H54 (cell line): ENCODE measurements at places on chromosomes 5 and 9.
A peak's percentile ranks its signal among the peaks of the same experiment; 100 is the strongest.

DNA sequence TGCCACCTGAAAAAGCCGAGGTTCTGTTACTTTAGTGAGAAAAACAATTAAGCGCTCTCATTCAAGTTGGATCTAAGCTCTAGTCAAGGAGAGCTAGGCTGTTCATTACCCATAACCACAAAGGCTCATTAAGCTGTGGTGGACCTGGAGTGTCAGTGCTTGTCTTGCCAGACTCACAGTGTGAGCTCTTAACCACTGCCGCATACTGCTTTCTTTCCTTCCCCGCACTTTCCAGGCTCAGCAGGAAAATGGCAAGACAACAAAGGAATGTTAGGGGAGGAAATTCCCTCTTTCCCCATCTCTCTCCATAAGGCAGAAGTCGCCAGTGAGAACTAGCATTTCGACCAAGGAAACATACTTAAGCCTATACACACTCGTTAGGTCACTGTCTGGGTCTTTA lies 467.3 kb downstream of the ENC1 start:
- no peak for DNase-seq

DNA sequence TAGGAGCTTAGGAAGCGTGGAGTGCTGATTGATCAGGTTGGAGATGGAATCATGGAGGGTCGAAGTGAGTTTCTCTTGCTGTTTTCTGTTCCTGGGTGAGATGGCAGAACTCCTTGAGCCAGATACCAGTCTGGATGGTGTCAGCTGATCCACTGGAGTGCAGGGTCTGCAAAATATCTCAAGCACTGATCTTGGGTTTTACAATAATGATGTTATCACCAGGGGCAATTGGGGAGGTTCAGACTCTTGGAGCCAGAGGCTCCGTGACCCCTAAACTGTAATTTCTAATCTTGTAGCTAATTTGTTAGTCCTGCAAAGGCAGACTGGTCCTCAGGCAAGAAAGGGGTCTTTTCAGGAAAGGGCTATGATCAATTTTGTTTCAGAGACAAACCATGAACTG lies 80.0 kb upstream of the NIPAL4 start:
- DNase-seq = no peak

- DNase-seq = no peak
These were observed 47.8 kb upstream of the TGFBR1 start for GRCh38 chr9:99056886-99057664.

DNA sequence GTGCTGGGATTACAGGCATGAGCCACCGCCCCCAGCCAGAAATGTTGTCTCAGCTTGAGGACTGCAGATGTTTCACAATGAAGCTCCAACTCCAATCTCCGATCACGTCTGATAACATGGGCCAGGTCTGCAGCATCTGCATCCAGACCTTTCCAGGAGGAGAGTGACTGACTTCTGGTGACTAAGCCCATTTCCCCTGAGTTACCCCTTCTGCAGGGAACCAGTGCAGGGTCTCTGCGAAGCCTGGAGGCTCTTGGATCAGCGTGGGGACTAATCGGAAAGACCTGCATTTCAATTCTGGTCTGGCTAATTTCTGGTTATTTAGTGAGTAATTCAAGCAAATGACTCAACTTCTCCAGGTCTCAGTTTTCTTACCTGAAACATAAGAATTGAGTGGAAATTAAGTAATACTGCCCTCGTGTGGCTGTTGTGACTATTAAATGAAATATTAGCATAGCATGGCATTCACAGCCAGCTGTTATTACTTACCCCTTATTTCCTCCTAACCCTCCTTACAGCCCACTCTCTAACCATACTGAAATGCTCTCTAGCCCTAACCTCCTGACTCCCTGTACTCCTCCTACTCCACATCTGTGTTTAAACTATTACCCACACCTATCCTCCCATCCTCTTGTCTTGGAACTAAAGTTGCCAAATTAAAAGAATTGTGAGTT lies 2.2 kb upstream of the GNPDA1 start:
- peak; percentile 39 for DNase-seq

GRCh38 chr5:32331935-32332274 lies 19.2 kb upstream of the MTMR12 start:
- DNase-seq = no peak

- no peak for DNase-seq
These were observed 89.0 kb downstream of the FRMD3 start for GRCh38 chr9:83449166-83449565.

- DNase-seq = no peak
These were observed 2.2 kb upstream of the ZNF366 start for GRCh38 chr5:72509401-72509800.

- DNase-seq = no peak
These were observed 3.9 kb downstream of the SH3PXD2B start for GRCh38 chr5:172450453-172450852.

DNA sequence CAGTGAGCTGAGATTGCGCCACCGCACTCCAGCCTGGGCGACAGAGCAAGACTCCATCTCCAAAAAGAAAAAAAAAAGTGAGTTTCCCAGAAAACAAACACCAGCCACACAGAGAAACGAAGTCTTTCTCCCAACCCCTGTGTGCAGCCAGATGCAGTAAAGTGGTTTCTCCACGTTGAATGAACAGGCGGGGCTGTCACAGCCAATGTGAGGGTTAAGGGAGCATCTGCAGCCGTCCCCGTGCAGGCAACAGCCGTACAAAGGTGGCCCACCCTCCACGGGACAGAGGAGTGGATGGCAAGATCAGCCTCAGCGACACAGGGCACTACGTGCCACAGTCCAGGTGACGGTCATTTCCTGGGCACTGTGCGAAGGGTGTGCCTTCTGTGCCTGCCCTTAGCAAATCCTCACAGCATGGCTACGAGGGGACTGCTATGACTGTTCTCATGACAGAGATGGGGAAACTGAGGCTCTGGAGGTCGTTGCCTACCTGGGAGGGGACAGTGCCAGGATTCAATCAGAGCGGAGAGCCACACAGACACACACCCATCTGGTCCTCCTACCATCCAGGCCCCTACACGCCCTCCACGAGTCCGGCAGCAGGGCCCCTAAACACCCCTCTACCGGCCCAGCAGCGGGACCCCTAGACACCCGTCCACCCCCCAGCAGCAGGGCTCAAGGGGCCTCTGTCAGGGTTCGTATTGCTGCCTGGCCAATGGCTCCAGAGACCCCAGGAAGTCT lies 2.3 kb downstream of the VAV2 start:
- DNase-seq = no peak

GRCh38 chr5:169273881-169274280 lies 27.1 kb downstream of the SLIT3 start:
- DNase-seq = no peak

GRCh38 chr9:90834828-90835595 lies 33.4 kb downstream of the SYK start:
- no peak for DNase-seq

DNA sequence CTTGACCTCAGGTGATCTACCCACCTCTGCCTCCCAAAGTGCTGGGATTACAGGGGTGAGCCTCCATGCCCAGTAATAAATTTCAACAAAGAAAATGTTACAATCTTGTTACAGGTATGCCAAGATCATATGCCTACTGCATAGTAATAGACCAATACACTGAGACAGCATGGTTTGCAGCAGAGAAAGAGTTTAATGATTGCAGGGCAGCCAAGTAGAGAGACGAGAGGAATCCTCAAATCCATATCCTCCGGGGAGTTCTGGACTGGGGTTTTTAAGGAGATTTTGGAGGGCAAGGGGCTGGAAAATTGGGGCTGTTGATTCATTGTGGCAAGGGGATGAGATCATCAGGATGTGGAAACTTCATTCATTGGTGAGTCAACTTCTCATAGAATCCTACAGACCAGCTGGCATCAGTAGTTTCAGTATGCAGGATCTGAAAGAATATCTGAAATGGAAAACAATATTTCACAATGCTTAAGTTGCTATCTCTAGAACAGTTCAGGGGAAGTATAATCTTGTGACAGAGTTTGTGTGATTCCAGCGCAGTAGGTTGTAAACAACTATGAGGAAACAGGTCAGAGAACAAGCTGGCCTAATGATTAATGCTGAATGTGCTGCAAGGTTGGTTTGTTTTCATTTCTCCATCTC lies 14.8 kb upstream of the TUT7 start:
- no peak for DNase-seq

GRCh38 chr9:127568971-127569885 lies 42.8 kb upstream of the STXBP1 start:
- no peak for DNase-seq

- no peak for DNase-seq
These were observed 98.2 kb upstream of the RASA1 start for GRCh38 chr5:87169300-87169991.

GRCh38 chr5:140546851-140547507 lies 483 bp upstream of the EIF4EBP3 start:
- DNase-seq = no peak

DNA sequence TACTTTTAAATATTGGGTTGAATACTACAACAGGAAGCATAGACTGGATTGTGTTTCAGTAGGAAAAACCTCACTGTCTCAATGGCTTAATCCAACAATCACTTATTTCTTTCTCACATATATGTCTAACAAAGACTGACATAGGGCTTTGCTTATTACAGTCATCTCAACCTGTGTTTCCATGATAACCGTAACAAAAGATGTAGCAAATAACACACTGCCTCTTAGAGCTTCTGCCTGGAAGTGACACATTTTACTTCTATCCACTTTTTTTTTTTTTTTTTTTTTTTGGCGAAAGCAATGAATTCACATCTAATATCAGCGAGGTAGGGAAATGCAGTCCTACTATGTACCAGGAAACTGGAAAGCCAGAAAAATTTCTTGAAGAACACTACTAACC lies 204.9 kb upstream of the CDKN2B start:
- DNase-seq = no peak

GRCh38 chr5:173327948-173328843 lies at the start of gene STC2:
TSS of gene STC2 (minus strand) at chr5:173328414. CDS start at chr5:173328193, 221 bp downstream.
- DNase-seq = peak; percentile 68

GRCh38 chr5:42621662-42622061 lies 135.0 kb upstream of the CCDC152 start:
- DNase-seq = no peak

DNA sequence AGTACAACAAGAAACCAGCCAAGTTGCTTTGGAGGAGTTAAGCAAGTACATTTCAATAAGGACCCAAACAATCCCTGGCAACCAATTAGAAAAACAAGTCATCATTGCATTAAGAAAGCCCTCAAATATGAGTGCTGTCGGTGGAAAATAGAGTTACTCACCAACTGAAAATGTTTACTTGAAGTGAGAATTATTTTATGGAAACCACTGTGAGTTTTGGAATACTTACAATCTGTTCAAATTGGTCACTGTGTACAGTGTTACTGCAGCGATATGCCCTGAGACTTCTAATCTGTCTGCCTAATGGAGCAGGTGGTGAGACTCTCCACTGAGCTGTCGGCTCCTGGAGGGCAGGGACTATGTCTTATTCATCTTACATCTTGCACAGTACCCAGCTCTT lies 1073.2 kb upstream of the DMAC1 start:
- no peak for DNase-seq

DNA sequence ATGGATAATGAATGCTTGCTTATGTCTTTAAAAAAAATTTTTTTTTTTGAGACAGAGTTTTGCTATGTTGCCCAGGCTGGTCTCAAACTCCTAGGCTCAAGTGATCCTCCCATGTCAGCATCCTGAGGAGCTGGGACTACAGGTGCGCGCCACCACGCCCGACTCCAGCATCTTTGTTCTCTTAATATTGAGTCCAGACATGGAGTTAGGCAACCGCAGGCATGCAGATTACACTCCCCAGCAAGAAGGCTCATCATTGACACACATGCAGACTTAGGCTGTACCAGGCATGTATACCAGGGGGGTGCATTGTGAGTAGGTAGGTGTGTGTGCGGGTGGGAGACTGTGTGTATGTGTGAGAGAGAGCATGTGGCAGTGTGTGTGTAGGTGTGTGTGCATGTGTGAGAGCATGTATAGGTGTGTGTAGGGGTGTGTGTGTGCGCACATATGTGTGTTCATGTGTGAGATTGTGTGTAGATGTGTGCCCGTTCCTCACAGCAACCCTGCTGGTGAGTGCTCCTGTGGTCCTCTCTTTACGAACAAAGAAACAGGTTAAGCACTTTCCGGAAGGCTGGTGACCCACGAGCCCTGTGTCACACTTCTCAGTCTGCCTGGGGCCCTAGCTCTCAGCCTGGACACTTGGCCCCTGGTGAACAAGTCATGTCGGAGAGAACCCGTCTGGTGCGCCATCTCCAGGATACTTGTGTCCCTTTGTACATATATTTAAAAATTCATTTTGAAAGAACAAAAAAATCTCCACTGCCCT lies 6.2 kb downstream of the OBP2B start:
- no peak for DNase-seq

GRCh38 chr9:4740388-4740637 lies 689 bp downstream of the AK3 start:
- DNase-seq = peak; percentile 24

- DNase-seq = no peak
These were observed 120.0 kb upstream of the HMHB1 start for GRCh38 chr5:143691945-143692290.

- no peak for DNase-seq
These were observed 38.3 kb downstream of the DAPK1 start for GRCh38 chr9:87535817-87536539.

DNA sequence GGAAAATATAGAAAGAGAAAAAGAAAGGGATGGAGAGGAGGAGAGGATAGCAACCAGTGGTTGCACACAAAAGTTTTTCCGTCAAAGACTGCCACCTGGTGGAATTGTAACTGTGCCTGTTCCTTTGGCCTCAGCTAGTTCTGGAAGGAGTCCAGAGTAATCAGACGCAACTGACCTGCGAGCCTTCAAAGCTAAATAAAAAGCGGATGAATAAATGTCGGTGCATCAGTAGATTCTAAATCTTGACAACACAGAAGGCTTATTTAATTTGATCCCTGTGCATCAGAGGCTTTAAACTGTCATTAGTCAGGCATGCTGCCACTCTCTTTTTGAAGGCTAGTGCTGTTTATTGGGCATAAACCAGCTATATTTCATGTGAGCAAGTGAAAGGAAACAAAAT lies 132.9 kb upstream of the ACO1 start:
- DNase-seq = peak; percentile 28

DNA sequence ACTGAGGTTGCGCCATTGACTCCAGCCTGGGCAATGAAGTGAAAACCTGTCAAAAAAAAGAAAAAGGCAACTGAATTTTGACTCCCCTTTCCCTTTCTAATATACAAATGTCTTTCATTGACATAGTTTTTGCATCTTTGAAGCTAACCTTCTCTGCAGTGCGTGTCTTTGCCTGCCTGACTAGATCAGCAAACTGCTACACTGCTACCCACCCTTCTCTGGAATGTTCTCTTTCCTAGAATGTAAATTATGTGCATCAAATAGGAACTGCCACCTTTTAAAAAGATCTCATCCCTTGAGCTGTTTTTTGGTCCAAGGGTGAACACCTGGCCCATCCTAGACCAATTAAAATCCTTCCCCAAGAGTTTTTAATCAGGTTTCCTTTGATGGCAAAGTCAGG lies 127.6 kb downstream of the SLC28A3 start:
- no peak for DNase-seq

DNA sequence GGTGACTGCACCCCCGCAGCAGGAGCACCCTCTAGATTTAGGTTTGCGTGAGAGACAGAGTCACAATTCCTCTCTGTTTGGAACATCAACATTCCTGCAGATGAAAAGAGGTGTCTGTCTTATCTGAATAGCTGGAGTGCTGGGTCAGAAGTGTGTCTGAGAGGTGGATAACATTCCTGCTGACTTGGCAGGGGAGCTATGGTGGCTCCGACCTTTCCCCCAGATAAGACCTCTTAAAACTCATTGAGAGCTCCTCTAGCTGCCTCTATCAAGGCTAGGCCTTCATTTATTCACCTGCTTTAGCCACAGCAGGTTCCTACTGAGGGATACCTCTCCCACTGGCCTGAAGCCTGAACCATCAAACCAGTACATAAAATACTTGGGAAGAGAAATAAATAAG lies 615.5 kb downstream of the LRRC70 start:
- no peak for DNase-seq

- no peak for DNase-seq
These were observed 453.7 kb upstream of the RIOK2 start for GRCh38 chr5:97636766-97637165.
